ENCODE measurements at places on chromosomes 13 and 19.

DNA sequence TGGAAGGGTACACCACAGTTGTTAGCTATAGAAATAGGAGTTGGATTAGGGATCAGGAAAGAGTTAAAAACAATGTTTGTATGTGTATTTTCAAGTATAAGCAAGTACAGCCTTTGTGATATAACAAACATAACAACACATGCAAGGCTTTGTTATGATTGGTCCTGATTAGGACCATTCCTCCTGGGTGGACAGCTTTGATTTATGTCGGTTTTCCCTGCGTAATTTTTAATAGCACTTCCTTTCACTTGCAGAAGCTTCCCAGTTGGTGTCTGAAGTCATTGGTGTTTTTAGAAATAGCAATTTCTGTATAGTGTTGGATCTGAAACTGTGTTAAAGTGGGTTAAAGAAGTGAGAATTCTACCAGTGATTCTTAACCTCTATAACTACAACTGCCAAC lies 10.0 kb downstream of the FNDC3A start:
- DNase-seq: no peak

DNA sequence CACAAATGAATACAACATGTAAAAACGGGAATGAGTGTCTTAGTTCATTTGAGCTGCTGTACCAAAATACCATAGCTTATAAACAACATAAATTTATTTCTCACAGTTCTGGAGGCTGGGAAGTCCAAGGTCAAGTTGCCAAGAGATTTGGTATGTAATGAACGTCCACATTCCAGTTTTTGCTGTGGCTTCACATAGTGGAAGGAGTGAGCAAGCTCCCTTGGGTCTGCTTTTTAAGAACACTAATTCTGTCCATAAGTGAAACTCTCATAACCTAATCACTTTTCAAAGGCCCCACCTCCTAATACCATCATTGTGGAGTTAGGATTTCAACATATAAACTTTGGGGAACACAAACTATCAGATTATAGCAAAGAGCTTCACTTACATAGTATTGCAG lies 1189.6 kb downstream of the PCDH9 start:
- no peak for DNase-seq

GRCh38 chr13:113117335-113117872 lies 5.2 kb upstream of the F10 start:
- DNase-seq: no peak

DNA sequence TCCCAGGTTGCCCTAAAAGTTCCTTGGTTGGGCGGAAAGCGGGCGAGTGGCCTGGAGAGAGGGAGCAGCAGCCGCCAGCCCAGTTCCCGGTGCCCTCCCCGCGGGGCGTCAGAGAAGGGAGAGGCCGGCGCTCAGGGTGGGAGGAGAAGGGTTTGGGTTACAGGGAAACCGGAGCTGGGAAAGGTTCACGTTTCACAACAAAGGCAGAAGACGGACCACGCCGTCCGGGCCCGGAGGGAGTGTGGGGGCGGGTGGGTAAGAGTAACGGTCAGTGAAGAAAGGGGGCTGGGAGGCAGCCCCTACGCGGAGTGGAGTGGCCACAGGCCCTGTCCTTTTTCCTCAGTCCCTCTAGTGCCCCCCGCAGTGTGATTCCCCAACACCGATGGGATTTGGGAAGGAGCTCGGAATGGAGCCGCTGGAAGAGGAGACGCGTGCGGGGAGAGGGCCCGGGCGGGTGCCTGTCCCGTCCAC lies 1.6 kb downstream of the SIX5 start:
- DNase-seq: no peak

GRCh38 chr19:54183431-54183830 lies 5.9 kb downstream of the MBOAT7 start:
- no peak for DNase-seq
